ENCODE measurements at places on chromosomes 12 and 14.

DNA sequence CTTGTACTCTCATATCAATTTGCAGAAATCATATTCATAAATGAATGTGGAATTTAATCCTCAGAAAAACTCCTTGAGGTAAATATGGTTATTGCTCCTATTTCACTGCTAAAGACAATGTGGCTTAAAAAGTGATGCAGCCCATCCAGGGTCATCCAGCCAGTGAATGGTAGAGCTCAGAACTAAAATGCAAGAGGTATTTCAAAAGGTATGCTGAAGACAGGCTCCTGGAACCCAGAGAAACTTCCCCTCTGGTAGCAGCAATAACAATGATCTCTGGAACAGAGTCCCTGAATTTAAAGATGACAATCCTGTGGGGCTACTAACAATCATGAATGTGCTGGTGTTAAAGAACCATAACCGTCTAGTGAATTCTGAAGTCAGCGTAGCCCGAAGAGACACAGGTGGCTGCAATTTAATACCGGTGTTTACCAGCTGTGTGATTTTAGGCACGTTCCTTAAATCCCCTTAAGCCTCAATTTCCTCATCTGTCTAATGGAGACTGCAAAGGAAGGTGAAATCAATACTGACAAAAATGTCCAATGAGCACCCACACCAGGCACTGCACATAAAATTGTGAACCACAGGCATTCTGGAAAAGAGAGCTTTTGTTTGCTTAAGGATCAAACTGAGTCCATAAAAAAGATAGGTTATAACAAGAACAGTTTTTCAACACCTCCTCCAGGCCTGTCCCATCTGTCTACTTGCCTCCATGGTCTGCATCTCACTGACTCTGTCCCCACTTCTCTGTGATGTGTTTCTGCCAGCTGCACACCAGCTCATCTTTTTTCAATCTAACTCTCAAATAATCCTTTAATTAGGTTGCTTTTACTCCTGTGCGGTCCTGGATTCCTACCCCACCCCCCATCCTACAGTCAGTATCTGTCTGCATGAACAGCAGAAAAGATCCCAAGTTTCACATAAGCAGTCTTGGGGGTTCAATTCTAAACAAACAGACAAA lies 10.5 kb downstream of the TM7SF3 start:
- no peak for DNase-seq

DNA sequence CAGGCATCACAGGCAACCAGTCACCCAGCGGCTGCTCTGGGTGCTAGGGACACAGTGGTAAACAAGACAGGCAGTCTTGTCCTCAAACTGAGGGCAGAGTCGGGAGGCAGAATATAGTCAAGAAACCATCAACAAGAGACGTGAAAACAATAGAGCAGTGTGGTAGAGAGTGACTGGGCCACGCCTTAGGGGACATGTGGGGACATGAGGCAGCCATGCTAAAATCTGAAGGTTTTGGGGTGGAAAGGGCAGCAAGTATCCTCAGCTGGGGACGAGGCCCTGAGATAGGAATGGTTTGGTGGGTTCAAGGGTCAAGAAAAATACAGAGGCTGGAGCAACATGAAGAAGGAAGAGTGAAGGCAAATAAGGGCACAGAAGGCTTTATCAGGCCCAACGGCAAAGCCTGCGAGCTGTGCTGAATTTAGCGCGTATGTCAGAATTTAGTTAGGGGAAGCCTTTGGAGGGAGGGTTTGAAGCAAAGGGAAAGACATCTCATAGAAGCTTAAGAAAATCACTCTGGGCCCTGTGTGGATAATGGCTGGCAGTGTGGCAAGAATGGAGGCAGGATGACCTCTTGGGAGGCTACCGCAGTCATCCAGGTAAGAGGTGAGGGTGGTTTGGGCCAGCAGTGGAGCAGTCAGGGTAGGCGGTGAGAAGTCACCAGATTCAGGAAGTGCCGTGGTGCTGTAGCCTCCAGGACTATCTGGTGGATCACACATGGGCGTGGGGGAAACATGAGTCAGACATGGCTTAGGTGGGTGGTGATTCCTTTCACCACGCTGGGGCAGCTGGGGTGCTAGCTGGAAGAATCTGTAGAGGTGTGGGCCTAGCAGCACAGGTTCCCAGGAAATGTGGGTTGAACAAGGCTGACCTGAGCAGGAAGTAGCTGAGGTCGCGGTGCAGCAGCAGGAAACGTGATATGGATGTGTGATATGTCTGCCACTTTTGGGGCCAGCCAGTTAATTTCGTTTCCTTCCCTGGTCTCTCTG lies 3.0 kb downstream of the EVL start:
- DNase-seq, result peak; percentile 87

- no peak for DNase-seq
Observed at GRCh38 chr12:102174117-102174516, 23.5 kb downstream of the PMCH start.

DNA sequence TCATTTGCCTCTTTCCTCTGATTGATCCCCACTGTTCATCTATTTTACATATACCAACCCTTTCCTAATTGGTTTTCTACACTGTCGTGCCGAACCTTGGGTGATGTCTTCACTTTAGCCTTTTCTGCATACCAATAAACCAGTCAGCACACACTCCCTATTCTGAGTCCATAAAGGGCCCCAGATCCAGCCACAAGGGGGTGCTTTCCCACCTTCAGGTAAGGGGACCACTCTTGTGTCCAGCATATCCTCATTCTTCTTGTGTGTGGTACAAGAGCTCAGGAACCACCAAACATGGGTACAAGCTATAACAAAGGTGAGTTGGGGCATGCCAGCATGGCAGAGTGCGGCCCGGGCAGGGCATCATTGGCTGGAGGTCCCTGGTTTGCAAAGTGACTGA lies 859.8 kb downstream of the FSCB start:
- peak; percentile 27 for DNase-seq

DNA sequence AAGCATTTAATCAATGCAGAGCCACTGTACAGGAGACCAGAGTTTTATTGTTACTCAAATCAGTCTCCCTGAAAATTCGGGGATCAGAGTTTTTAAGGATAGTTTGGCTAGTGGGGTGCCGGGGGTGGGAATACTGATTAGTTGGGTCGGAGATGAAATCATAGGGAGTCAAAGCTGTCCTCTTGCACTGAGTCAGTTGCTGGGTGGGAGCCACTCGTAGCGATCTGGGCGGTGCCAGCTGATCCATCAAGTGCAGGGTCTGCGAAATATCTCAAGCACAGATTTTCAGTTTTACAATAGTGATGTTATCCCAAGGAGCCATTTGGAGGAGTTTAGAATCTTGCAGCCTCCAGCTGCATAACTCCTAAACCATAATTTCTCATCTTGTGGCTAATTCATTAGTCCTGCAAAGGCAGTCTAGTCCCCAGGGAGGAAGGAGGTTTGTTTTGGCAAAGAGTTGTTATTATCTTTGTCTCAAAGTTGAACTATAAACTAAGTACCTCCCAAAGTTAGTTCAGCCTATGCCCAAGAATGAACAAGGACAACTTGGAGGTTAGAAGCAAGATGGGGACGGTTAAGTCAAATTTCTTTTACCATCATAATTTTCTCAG lies 169.4 kb upstream of the PLEKHG7 start:
- DNase-seq, result peak; percentile 51

DNA sequence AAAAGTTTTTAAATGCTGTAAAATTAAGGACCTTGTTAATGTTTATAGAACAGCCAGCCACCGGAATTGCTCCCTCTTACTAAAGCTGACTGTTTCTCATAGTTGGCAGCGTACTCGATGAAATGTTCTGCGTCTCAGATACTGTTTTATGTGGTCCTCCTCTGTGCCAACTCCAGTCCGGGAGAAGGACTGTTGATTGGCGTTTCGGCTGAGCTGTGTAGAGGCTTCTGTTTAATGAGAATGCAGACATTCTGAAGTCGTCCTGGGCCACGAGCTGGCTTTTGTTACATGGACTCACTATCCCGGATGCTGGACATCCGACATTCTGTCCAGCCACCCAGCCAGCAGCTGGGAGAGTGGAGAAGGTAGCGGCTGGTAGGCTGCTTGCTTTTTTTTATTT lies 75.4 kb downstream of the WDR20 start:
- DNase-seq, result no peak

Data from NB4 (cell line).